ENCODE measurements at places on chromosomes 2 and 18.

DNA sequence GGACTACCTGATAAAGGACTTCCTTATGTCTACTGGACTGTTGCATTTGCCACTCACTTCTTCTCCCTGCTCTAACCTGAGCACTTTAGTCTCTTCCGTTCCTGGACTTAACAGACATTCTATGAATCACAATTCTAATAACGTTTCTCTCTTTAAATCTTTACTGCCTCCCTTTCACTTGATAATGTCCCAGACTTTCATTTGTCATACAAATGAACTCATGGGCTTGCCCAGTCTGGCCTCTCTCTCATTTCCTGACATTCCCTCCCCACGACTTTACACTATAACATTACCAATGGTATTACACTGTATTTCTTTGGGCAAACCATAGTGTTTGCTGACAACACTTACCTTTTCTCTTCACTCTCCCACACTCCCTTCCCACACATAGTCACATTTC lies 540.7 kb upstream of the TMEFF2 start:
- DNase-seq, result no peak

DNA sequence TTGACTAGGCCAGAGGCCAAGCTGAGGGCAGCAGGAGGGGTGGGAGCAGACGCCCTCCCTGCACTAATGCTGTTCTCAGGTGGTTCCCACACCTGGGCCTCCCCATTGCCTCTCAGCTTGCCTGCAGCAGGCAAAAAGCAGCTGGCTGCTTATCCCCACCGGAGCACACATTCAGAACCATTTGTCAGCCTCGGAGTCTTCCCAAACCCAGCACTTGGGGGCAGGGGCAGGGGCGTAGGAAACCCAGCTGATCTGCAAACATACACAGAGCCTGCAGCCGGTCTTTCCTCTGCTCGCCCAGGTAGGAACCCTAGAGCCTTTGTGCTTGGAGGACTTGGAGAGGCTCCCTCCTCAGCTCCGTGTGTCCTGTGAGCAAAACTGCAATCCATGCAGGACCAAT lies 249.8 kb downstream of the CYP26B1 start:
- no peak for DNase-seq

DNA sequence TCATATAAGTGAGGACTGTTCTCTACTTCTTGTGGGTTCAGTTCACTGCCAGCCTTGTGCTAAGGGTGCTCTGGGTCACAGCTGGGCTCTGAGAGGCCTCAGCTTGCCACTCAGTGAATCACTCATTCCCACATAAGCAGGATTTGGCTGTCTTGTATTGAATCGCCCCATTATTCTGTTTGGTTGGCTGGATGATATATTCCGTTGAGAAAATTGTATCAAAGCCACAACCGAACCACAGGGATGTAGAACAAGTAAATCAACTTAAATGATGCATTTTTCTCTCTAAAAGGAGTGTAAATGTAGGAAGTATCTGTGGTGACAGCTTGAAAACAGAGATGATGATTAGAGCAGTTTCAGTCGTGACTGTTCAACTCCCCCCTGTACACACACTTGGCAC lies 39.6 kb downstream of the TTC39C start:
- no peak for DNase-seq

DNA sequence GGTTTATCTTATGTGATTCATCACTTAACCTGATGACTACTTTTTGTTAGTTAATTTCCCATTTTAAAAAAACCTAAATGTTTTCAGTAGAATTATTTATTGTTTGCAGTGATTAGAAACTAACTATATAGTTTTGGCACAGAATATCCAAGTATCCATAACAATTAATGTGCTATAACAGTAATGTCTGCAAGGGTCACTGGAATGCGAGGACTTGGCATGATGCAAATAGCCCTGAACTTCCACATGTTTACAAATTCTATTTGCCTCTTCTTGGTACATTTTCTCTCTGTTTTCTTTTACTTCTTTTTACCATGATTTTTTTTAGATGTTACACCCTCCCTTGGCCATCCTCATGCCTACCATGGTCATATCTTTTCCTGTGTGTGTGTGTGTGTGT lies 49.3 kb upstream of the GALNT3 start:
- DNase-seq, result no peak

GRCh38 chr2:86256982-86257381 lies 57.7 kb downstream of the MRPL35 start:
- no peak for DNase-seq

- no peak for DNase-seq
These were observed 971 bp upstream of the CDH7 start for GRCh38 chr18:65749841-65750240.

GRCh38 chr2:227829337-227829736 lies 15.7 kb downstream of the CCL20 start:
- DNase-seq, result no peak

DNA sequence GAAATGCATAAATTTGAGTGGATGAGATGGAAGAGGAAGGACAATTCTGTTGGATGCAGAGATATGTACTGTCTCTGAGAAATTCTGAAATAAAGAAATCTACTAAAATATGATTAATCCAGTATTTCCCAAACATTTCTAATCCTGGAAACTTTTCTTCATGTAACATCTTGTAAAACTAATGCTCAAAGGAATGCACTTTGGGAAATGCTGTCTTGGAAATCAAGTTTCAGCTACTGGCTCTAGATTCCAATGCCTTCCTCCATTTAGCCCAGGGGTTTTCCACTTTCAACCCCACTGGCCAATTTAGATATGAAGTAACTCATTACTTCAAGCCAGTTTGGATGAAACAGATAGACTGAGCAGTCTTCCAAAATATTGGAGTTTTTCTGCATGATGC lies 355.1 kb downstream of the TXNL1 start:
- no peak for DNase-seq

- DNase-seq, result no peak
These were observed 63.2 kb upstream of the COPS8 start for GRCh38 chr2:237022533-237022932.

DNA sequence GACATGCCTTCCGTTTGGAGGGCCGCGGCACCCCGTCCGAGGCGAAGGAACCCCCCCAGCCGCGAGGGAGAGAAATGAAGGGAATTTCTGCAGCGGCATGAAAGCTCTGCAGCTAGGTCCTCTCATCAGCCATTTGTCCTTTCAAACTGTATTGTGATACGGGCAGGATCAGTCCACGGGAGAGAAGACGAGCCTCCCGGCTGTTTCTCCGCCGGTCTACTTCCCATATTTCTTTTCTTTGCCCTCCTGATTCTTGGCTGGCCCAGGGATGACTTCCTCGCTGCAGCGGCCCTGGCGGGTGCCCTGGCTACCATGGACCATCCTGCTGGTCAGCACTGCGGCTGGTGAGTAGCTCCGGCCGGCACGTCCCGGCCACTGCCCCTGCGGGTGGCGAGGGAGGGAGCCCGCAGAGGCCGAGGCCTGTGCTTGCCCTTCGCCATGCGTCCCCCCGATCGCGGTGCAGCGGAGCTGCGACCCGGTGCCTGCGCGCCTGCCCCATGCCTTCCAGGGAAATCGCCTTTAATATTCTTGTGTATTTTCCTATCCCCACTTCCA lies 1.2 kb downstream of the BMPR2 start:
- peak; percentile 15 for DNase-seq
